Naive B cell (primary cell): ENCODE measurements at places on chromosomes 11 and 22. TPM values are rescaled to one million over a fixed set of nuclear protein-coding genes. Genes with fewer than 3 reads are reported as not detected.
A peak's percentile ranks its signal among the peaks of the same experiment; 100 is the strongest.

- H3K27ac ChIP-seq: no peak overlapping the region
- no peak for DNase-seq
- peaks cover 7% of the 10 kb centered on the region for H3K4me1 ChIP-seq
- H3K27me3 ChIP-seq: peaks cover 37% of the 10 kb centered on the region
- H3K4me3 ChIP-seq: no peak overlapping the region
Measured at GRCh38 chr11:63375434-63375833, 5.8 kb downstream of the SLC22A9 start.

DNA sequence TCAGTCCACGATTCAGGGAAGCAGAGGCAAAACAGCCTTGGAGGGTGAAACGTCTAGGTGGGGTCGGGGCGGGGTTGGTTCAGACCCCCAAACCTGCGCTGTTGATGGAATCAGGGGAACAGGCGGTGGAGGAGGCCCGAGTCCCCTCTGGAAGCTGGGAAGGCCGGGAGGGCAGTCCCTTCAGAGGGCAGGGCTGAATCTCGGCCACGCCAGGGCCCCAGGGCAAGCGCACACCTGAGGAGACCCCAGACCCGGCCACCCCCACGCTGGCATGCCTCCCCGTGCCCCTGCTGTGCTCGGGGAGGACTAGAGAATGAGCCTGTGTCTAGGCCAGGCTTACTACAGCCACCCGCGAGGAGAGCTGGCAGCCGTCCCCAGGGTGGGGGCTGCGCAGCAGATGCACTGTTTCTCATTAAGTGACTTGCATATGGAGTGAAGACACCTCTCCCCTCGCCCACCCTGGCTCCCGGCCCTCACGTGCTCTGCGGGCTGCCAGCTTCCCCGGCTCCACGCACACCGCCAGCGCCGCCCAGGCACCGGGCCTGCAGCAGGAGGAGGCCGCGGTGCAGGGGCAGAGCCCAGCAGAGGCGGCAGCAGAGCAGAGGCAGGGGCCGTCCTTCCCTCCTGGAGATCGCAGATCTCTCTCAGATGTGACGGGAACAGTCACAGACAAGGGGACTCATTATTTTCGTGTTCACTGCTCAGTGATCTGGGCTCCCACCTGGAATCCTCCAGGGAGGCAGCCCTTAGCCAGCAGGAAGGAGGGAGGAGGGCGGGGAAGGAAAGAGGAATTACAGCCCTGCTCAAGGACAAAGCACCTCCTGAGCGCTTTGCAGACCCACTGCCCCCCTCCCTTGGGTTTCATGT is 47.1 kb upstream of the OPCML start:
- H3K4me1 ChIP-seq: no peaks in the 10 kb centered on the region
- peaks cover 4% of the 10 kb centered on the region for H3K36me3 ChIP-seq
- no peak overlapping the region for H3K4me3 ChIP-seq
- DNase-seq: no peak
- H3K27me3 ChIP-seq: no peaks in the 10 kb centered on the region

DNA sequence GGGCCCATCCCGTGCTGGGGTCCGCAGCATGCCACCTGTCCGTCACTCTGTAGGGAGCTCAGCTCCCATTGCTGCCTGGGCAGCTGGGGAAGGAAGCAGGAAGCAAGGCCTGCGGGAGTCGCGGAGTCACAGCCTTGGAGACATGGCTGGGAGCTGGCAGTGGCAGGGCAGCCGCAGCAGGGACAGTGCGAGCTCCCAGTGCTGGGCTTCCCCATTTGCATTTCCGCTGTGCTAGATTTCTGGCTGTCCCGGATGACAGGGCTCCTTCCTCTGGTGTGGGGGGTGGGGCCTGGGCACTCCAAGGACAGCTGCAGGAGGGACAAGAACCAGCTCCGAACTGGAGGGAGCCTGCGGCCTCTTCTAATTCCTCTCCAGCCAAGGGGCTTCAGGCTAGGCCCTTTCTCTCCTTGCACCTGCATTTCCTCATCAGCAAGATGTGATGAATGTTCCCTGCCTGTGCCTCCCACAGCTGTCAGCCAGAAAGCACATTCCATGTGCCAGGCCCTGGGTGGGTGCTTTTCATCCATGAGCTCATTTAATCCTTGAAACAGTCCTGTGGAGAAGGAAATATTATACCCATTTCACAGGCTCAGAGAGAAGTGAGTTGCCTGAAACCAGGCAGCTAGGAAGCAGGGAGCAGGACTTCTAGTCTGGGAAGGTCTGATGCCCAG is 48.0 kb downstream of the MYO7A start:
- DNase-seq: no peak
- peaks cover 20% of the 10 kb centered on the region for H3K4me1 ChIP-seq
- H3K36me3 ChIP-seq: no peaks in the 10 kb centered on the region
- no peak overlapping the region for H3K4me3 ChIP-seq
- no peak overlapping the region for H3K27ac ChIP-seq

DNA sequence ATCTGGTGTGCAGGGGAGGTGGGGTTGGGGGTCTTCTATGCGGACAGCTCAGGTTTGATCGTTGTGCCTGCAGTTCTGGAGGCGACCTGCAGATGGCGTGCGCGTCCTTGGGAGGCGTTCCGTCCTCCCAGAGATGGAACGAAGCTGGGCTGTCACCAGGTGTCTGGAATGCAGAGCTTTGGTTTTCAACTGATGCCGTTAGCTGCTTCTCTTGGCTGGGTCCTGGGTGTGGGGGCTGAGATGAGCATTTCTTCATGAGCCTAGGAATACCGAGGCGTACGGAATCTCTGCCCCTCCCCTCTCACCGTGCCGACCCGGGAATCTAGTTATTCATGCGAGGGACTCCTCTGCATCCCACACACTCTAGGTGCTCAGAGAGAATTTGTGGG is 98.6 kb downstream of the CEP164 start:
- H3K27me3 ChIP-seq: peaks cover 24% of the 10 kb centered on the region
- H3K4me3 ChIP-seq: peak overlapping the region; percentile 52
- no peak overlapping the region for H3K27ac ChIP-seq
- peak; percentile 38 for DNase-seq

GRCh38 chr22:29254286-29254660 is 13.5 kb downstream of the RHBDD3 start:
- H3K27ac ChIP-seq: no peak overlapping the region
- no peak for DNase-seq
- no peak overlapping the region for H3K4me3 ChIP-seq
- no peaks in the 10 kb centered on the region for H3K4me1 ChIP-seq
- H3K27me3 ChIP-seq: peaks cover 4% of the 10 kb centered on the region
- no peaks in the 10 kb centered on the region for H3K36me3 ChIP-seq

- H3K27ac ChIP-seq: no peak overlapping the region
- no peaks in the 10 kb centered on the region for H3K4me1 ChIP-seq
- no peaks in the 10 kb centered on the region for H3K36me3 ChIP-seq
- no peak for DNase-seq
- peaks cover 26% of the 10 kb centered on the region for H3K27me3 ChIP-seq
Measured at GRCh38 chr11:32034680-32035079, 56.2 kb upstream of the RCN1 start.

DNA sequence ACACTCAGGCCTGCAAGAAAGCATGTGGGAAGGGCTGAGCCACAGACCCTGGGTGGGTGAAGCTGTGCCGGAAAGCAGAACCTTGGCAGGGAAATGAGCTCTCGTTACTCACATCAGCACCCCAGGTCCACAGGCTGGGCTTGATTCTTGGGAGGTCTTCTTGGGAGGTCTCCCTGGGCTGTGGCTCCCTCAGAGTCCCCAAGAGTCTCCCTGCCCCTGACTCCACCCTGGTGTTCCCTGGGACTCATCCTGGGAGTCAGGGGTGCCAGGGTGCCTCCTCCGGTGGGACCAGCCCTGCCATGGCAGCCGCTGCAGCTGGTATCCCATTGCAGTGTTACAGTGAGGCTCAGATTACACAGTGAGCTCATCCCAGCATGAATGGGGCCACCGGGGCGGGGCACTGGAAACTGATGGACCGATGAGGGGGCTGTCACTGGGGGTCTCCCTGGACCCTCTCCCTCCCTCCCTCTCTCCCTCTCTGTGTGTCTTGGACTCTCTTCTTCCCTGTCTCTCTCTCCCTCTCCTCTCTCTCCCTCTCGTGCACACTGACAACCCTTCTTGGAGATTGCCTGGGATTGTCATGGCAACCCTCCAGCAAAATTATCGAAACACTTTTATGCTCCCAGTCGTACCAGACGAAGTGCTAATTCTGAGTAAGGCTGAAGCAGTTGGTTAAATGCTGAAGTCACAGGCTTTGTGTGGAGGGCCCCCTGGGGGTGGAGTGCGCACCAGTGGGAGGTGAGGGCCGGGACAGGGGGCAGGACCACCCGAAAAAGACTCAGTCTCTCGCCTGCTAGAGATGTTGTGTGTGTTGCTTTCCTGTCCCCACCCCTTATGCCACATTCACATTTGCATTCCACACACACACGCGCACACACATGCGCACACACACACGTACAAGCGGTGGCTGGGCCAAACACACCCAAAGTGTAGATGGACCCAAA is 8.6 kb upstream of the C11orf96 start:
- no peak overlapping the region for H3K27ac ChIP-seq
- peaks cover 7% of the 10 kb centered on the region for H3K27me3 ChIP-seq
- no peak for DNase-seq
- H3K4me1 ChIP-seq: no peaks in the 10 kb centered on the region
- H3K4me3 ChIP-seq: no peak overlapping the region
- H3K36me3 ChIP-seq: no peaks in the 10 kb centered on the region

DNA sequence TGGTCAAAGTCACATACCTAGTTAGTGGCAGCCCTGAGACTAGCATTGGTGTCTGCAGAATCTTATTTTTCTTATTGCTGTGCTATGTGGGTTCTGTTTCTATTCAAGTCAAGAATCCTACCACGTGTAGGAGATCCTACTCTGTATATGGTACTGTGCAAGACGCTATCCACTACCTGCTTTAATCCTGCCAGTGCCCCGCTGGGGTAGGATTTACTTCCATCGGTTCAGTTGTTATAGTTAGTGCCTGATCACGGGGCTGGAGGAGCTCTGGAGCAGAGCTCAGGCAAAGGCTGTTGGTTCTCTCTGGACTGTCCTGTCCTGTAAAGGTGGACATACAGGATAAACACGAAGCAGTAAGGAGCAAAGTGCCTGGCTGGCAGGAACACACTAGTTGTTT is 167.9 kb downstream of the NTM start:
- H3K4me3 ChIP-seq: no peak overlapping the region
- no peak overlapping the region for H3K27ac ChIP-seq
- H3K27me3 ChIP-seq: no peaks in the 10 kb centered on the region
- DNase-seq: no peak

DNA sequence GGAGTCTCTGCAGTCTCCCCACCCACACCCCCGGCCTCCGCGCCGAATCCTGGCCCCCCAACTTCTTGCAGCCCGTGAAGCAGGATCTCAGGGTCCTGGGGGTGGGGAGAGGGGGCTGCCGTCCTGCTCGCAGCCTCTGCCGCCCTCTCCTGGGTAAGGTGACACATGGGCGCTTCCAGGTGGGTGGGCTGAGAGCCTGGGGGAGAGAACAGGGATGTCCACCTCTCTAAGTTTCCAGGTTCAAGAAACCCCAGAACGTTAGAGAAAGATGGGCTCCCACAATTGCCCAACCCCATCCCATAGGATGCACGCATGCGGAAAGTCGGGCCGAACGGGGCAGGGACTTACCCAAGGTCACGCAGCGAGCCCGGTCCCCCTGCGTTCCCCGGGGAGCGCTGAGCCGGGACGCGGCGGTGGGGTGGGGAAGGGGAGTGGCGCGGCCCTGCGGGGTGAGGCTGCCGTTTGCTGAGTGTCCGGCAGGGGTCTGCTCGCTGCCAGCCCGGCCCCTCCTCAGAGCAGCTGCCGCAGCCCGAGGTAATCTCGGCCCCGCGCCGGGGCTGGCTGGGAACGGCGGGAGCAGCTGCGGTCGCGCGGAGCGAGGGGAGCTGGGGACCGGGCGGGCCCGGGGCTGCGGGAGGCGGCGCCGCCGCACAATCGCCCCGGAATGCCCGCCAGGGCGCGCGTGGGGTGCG is 705 bp upstream of the CAPN1 start:
- no peaks in the 10 kb centered on the region for H3K27me3 ChIP-seq
- H3K36me3 ChIP-seq: peaks cover under 1% of the 10 kb centered on the region
- H3K4me3 ChIP-seq: peak overlapping the region; percentile 97
- DNase-seq: peak; percentile 79
- H3K27ac ChIP-seq: peak overlapping the region; percentile 91

- H3K27ac ChIP-seq: no peak overlapping the region
- DNase-seq: no peak
- no peaks in the 10 kb centered on the region for H3K36me3 ChIP-seq
- H3K4me1 ChIP-seq: no peaks in the 10 kb centered on the region
Measured at GRCh38 chr11:108324587-108324986, 101.7 kb downstream of the ATM start.

GRCh38 chr11:115613986-115614632 is 109.9 kb upstream of the CADM1 start:
- no peak overlapping the region for H3K4me3 ChIP-seq
- H3K27ac ChIP-seq: no peak overlapping the region

DNA sequence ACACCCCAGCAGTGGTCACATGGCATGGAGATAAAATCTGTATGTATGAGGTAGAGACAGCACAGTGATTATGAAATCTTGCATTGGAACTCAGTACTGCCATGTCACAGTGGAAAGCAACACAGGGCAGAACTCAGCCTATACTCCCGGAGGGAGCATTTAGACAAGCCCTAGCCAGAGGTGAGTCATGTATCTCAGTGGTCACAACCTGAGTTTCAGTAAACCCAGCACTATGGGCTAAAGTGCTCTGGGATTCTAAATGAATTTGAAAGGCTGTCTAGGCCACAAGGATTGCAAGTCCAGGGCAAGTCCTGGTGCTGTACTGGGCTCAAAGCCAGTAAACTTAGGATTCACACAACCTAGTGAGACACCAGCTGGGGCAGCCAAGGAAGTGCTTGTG is 1717.1 kb upstream of the RAG2 start:
- no peak overlapping the region for H3K4me3 ChIP-seq
- no peaks in the 10 kb centered on the region for H3K27me3 ChIP-seq
- DNase-seq: no peak
- no peaks in the 10 kb centered on the region for H3K4me1 ChIP-seq
- no peak overlapping the region for H3K27ac ChIP-seq
- H3K36me3 ChIP-seq: no peaks in the 10 kb centered on the region

DNA sequence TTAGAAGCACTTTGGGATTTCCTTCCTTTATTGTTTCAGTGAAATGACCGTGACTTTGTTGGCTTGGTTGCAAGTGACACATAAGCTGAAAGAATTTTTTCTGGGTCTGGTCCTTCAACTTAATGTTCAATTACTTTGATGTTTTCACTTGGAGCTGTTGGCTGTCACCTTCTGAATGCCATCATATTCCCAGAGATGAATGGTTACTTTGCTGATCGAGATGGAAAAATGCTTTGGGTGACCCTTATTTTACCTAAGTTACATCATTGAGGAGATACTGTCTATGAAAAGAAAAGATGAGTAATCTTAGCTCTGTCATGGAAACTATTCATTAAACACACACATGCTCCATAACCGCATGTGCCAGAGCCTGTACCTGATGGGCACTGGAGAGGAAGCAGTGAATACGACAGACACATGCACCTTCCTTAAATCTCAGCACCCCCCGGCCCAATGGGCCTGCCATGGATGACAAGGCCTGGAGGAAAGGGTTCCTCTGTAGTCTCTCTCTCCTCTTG is 76.9 kb downstream of the TENM4 start:
- H3K4me3 ChIP-seq: no peak overlapping the region
- no peaks in the 10 kb centered on the region for H3K4me1 ChIP-seq
- no peaks in the 10 kb centered on the region for H3K36me3 ChIP-seq
- H3K27ac ChIP-seq: no peak overlapping the region
- H3K27me3 ChIP-seq: peaks cover 20% of the 10 kb centered on the region

- no peaks in the 10 kb centered on the region for H3K36me3 ChIP-seq
- no peak overlapping the region for H3K27ac ChIP-seq
- no peak overlapping the region for H3K4me3 ChIP-seq
- H3K27me3 ChIP-seq: peaks cover 24% of the 10 kb centered on the region
- no peaks in the 10 kb centered on the region for H3K4me1 ChIP-seq
- no peak for DNase-seq
Measured at GRCh38 chr22:49301398-49302149, 526.1 kb downstream of the BRD1 start.

The THY1 gene
- not detected for polyA plus RNA-seq

The OR2AT4 gene
- polyA plus RNA-seq: not detected

The UBASH3B gene
- polyA plus RNA-seq: 3.7 TPM

The FAM168A gene
- 2.1 TPM for polyA plus RNA-seq

The GRAP2 gene
- 16.1 TPM for polyA plus RNA-seq

The MRGPRX3 gene
- polyA plus RNA-seq: not detected

The KCNK4 gene
- not detected for polyA plus RNA-seq
